ENCODE measurements at places on chromosomes 16 and 17.

- DNase-seq = no peak
Observed at GRCh38 chr17:1077986-1078711, 81.2 kb downstream of the TIMM22 start.

DNA sequence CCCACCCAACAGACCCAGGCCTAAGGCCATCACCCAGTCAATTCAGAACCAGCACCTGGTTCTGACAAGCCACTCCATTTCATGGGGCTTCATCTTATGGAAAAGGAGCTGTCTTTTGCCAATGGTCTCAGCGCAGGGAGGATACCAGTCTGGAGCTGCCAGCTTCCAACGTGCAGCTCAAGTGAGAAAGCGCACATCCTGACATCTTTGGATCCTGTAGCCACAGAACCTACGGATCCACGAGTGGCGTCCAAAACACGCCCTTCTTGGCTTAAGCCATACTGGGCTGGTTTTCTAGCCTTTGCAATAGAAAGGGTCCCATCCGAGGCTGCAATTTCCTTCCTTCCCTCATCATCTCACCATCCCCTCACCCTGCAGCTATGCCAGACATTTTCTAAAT lies 101.8 kb downstream of the GAS7 start:
- DNase-seq = no peak

DNA sequence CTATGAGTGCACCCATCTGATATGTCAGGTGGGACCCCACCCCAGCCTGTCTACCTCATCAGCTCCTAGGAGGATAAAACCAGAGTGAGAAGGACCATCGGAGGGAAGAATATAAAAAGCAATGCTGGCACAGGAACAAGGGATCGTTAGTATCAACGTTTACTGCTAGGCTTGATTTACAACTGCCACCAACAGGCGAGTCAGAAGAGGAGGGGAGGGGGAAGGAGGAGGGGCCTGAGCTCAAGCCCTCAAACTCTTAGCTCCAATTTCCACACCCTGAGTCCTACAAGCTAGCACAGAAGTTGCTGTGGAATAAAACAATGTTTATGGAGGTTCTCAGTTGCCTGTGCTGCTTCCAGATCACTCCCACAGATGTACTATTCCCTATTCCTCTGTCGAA lies 234.5 kb downstream of the C16orf78 start:
- no peak for DNase-seq

DNA sequence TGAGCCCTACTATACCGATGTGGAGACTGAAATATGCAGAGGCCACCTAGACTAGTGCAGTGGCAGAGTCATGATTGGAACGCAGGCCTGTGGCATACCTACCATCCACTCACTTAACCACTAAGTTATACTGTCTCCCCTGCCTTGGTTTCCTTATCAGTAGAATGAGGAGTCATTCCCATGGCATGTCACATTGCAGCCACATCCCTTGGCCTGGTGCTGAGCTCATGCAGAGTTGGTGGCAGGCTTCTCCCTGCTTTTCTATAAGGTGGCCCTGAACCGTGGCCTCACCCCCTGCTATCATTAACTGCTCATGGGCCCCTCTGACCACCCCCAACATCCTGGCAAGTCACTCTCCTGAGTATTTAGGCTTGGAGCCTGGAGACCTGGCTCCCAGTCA lies 212.5 kb downstream of the KATNIP start:
- no peak for DNase-seq

DNA sequence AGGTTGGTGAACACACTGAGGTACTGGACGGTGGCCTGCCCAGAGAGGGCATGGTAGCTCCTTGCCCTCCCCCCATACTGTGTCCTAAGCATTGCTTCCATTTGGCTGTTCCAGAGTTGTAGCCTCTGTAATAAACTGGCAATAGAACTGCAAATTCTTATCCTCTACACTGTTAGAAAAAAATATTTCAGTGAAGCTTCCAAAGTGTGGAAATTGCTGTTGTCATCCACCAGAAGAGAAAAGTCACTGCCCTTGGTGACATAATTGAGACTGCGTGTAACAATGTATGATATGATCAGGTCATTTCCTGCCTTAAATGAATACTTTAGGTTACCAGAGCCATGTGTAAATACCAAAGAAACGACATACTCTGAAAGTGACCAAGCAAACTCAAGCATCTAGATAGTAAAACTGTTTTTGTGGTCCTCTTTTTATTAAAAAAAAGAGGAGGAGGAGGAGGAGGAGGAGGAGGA lies 65.9 kb downstream of the CEP95 start:
- DNase-seq = no peak

DNA sequence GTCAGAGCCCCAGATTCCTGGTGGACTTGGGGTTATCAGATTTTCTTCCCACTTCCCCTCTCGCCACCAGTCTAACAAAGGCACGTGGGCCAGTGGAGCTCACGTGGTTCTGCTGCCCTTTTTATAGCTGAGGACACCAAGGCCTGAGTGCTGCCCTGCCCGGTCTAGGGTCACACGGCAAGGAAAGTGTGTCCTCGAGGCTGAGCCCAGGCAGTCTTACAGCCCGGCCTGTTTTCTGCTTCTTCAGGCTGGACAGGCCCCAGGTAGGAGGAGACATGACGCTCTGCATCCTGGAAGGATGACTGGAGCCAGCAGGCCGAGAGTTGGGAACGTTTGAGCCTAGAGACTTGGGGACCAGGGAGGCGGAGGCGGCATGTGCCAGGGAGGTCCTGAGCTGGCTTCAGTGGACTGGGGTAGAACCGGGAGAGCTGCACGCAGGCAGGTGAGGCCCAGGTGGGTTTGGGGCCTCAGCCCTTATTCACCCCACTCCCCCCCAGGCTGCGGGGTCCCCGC lies 3.5 kb downstream of the CTRB1 start:
- DNase-seq = no peak

DNA sequence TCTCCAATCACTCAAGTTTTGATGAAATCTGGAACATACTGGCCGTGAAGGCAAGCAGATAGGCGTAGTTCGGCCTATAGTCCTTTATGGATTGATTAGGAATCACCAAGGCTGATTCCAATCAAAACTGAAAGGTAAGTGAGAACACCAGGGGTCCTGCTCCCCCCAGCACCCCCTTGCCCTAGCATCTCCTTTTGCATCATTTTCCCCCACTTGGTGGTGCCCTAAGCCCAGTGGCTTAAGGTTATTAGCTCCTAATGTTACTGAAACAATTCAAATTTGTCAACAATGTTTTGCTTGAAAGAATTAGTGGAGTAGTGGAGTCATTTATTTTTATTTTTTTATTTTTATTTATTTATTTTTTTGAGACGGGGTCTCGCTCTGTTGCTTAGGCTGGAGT lies 4.9 kb downstream of the SLFN14 start:
- DNase-seq = no peak

DNA sequence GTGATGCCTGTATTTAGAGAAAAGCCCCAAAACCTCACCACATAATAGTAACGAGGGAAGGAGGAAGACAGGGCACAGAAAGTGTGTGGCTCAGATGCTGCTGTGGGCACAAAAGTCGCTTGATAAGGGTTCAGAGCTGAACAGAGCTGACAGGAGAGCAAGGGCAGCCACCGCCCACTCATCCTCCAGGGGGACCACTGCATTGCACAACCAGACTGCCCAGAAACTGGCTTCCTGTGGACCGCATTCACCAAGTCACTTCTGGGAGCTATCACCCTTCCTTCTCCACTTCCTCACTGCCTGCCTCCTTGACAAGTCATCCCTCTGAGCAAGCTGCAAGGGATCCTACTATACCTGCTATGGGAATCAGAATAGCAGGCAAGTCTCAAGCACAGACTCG lies 512.4 kb upstream of the CDH11 start:
- no peak for DNase-seq

GRCh38 chr17:51166198-51166986 lies at the start of gene NME2:
Gene NME2, plus strand, starts transcription at chr17:51166411. Its CDS starts 420 bp downstream, at chr17:51166831.
- peak; percentile 41 for DNase-seq

DNA sequence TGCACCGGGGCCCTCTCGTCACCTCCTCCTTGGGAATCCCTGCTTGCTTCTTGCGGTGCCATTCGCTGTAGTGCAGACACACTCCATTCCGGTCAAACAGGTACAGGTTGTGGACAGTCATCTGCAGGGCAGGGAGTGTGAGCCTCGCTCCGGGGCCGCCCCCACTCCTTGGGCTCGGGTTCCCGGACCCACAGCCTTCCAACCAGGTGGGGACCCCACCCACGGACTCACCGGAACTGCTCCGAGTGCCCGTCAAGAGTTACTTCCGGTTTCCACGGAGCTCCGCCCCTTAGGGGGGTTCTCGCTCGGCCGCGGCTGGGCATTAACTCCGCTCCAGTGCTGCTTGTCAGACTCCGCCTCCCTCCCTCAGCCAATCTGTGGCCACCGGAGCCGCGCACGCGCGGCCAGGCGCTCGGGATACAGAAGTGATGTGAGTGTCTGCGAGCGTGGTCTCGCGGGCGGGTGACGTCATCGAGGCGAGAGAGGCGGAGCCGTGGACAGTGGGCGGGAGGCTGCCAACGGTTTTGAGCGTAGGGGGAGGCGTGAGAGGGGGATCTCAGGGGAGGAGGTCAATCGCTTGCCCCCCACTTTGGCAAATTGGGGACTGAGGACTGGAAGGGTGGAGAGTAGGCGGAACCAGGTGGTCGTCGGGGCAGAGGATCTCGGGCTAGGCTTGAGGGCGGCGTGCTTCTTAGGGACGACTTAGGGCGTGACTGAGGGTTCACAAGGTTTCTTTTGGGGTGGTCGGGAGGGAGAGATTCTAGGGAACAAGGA lies at the start of the genes CNTROB and TRAPPC1:
CNTROB (plus strand) TSS at position 498 of the 774 bp plus-strand sequence. CDS start 874 bp downstream, outside the sequence.
TRAPPC1 (minus strand) TSS at position 238 of the 774 bp plus-strand sequence; CDS start at position 121, 117 bp downstream.
- peak; percentile 99 for DNase-seq

GRCh38 chr17:40309949-40310510 lies 1.1 kb downstream of the RARA start:
- no peak for DNase-seq

- DNase-seq = no peak
Observed at GRCh38 chr16:52528393-52529065, 18.4 kb downstream of the TOX3 start.

GRCh38 chr16:55563797-55564196 lies 2.7 kb upstream of the CAPNS2 start:
- no peak for DNase-seq

DNA sequence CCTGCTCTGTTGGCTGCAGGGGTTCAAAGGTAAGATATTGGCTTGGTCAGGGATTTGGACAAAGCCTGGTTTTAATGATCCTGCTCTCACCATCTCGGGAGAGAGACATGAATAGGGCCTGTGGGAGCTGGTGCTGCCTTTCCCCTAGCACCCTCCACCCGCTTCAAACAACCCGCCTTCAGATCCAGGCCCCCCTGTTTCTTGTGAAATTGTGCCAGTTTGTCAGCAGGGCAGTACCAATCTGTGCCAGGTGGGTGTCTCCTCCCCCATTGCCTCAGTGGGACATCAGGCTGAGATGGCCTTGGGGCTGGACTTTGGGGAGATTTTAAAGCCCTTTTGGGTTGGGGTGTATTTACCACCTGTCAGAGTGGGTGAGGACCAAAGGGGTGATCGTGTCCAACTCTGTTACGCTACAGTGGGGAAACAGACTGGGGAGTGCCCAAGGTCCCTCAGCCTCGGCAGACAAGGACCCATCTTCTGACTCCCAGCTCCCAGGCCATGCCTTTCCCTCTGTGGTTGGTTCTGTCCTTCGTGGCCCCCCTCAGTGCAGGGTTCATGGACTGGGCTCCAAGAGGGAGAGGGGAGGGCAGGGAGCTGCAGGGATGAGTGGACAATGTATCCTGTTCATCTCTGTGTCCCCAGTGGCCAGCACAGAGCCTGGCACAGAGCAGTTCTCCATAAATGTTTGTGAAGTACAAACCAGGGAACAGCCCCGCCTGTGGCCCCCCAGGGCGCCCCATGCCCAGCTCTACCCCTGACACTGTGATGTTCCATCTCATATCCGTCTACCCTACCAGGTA lies 3.3 kb downstream of the ARHGAP23 start:
- no peak for DNase-seq

DNA sequence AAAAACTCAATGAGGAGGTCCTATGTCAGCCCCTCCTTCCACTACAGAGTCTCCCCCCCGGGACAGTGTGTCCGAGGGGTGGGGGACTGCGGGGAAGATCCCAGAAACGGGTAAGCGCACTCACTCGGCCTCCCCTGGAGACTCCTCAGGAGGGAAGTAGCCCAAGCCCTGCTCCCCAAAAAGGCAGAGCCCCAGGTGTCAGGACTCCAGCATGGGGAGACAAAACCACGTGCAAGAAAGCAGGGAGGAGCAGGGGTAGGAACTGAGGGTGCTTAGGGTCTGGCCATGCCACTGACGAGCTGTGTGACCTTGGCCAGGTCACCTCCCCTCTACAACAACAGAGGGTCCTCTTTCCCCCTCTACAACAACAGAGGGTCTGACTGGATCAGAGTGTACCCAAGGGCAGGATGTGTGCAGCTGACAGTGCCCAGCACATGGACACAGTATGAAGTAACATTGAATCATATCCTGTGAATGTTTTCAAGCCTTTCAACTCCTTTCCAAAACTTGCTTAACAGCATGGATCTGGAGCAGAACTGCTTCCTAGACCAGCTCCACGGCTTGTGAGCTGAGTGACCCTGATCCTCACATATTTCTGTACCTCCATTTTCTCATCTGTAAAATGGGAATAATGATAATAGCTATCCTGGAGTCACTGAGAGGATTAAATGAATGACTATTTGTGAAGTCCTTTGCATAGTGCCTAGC lies 2.1 kb upstream of the NAGS start:
- DNase-seq = no peak

DNA sequence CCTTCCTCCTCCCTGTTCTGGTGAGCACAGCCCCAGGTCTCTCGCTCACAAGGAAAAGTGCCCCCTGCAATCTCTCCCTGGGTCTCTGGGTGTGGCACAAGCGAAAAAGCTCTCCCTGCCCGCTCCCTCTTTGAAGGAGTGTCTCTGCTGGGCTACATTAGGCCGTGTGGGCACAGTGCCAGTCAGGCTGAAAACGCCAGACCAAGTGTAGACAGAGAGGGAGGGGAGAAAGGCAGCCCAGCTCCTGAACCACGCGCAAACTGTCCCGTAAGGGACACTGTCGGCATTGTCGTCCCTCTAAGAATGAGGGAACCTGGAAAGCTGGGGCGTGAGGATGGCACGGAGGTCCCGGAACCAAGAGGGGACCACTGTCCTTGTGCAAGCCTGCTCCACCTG lies 3.9 kb downstream of the SMIM5 start:
- DNase-seq = no peak

- no peak for DNase-seq
Observed at GRCh38 chr16:10906482-10906881, 29.5 kb downstream of the CIITA start.

- DNase-seq = no peak
Observed at GRCh38 chr17:80930335-80931279, 61.0 kb upstream of the CHMP6 start.

DNA sequence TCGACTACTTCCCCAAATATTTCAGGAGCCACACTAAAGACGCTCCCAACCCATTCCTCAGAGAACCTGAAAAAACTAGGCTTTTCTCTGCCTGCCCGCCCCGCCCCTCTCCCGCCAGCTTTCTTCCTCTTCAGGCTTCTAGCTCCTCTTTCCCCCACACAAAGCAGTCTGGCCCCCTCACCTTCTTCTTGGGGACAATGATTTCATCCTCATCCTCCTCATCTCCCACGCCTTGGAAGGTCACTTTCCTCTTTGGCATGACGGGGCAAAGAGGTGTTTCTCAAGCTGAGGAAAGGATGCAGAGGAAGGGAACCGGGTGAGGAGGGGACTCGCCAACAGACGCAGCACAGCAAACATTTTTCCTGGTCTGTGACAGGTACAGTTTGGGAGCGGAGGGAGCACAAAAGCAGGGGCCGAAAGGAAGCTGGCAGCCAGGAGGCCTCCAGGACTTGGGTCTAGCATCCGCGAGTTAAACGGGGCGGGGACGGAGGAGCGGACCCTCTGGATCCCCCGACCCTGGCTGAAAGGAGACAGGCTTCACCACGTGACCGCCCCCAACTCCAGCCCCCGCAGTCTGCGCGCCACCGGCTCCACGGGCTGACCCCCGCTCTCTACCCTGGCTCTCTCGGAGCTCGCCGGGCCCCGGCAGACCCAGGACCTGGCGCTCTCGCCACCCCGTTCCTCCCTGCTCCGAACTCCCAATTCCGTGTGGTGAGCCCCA lies 525 bp downstream of the CD2BP2 start:
- DNase-seq = no peak

Data from effector CD4-positive, alpha-beta T cell (primary cell).